ENCODE measurements at places on chromosomes 7 and 10.
A peak's percentile ranks its signal among the peaks of the same experiment; 100 is the strongest.

- DNase-seq, result no peak
These were observed 124.3 kb downstream of the ADCY1 start for GRCh38 chr7:45698303-45699014.

- DNase-seq, result no peak
These were observed 59.5 kb downstream of the FZD1 start for GRCh38 chr7:91323626-91324158.

DNA sequence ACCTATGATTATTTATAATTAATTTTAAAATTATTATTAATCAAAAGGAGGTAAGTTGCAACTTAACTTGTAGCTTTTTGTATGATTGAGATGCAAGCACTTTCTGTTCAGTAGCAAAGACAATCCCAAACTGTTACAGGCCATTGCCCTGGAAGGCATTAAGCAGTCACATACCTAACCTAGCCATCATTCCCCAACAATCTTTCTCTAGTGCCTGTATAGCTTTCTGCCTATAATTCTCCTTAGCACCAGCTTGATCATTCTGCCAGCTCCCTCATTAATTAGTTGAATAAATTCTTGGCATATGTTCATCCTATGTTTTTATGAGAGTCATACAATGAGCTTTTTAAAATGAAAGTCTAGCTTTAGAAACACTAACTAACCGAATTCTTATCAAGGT lies 178.9 kb upstream of the TMEM106B start:
- no peak for DNase-seq

DNA sequence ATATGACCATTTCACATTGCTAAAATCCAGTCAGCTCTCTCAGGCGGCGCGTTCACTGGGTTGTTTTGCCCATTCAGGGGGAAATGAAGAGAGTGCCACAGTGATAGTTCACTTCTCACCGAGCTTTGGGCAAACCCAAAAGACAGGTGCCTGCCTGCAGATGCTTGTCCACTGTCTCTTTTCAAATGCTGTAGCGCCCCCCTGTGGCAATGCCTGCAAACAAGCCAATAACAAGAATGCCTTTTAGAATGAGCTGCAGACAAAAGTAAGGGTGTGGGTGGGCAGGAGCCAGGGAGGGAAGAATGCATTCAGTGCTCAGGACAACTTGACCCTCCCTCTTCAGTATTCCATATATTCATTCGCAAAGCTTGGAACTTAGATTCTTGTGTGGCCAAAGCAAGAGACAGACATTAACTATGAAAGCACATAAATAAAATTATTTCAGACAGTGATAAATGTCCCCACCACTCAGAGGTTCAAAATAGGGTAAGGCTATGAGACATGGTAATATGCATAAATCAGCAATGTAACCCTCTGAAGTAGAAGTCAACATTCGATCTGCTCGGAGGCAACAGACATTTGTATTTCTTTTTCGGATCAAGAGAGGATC lies 86.9 kb downstream of the JAZF1 start:
- peak; percentile 20 for DNase-seq

GRCh38 chr10:49534670-49535381 lies 4.1 kb downstream of the ERCC6 start:
- DNase-seq, result no peak

GRCh38 chr10:27197980-27198620 lies 42.5 kb downstream of the ACBD5 start:
- DNase-seq, result no peak

DNA sequence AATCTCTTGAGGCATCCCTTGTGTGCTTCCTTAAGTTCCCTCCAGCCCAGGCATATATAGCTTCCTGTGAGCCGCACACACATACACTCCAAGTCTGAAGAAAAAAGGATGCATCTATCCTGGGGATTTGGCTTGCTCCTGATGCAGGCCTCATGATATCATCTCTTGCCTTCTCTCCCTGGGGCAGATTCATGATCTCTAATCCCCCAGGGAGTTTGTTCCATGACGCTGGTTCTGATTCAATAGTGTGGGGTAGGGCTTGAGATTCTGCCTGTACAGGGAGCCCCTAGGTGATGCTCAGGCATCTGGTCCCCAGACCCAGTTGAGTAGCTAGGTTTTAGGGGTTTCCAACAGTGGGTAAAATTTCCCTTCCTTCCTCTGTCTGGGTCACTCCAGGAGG lies 1.5 kb downstream of the PON1 start:
- no peak for DNase-seq

DNA sequence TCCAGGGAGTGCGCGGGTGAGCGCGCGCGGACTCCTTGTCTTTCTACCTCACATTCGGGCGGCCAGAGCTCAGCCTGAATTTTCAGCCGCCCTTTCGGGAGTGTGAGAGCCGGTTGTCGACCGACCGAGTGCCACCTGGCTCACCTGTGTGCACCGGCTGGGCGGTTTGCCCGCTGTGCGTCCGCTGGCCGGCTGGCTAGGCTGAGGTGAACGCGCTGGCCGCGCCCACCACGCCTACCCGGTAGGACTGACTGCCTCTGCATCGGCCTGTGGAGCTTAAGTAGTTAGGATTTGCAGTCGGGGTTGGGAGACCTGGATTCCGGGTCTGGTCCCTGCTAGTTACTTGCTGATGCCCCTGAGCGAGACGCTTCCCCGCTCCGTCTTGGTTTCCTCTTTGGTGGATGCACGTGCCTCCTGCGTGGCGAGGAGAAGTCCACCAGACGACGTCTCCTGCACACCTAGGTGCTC lies 553 bp downstream of the TSPAN15 start:
- DNase-seq, result no peak

DNA sequence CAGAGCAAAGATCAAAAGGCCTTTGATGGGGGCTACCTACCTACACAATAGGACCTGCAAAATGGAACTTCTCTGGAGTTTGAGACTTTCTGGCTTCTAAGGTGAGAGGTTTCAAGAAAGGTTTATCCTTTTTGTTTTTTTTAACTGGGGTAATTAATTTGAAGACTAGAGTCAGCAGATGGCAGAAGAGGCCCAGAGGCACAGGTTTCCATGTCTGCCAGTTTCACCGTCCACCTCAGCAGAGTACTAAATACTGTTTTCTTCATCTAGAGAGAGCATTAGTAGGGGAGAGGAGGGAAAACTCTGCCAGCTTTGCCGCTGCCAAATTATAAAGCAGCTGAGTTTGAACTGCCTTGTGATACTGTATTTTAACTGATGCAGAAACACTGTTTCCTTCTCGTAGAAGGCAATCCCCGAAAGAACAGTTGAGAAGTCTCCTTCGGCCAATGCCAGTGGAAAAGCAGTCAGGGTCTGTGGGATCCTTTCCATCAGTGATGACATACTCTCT lies 138.7 kb downstream of the SLC25A13 start:
- DNase-seq, result no peak

- no peak for DNase-seq
These were observed 68.4 kb downstream of the RAMP3 start for GRCh38 chr7:45225948-45226335.

DNA sequence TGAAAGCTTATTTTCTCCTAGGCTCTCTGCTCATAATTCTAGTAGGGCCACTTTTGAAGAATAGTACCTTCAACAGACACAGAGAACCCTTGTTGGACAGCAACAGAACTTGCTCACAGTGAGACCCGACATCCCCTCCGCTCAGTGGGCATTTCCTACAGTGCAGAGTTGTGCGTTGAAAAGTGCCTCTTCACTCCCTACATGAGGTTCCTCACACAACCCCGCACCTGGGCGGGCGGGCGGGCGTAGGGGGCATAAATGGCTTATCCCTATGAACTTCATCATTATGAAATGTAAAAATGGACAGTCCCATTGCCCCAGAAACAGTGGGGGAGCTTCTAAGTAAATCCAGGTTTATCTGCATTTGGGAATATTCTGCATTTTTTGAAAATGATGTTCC lies 174.9 kb downstream of the MGMT start:
- no peak for DNase-seq

DNA sequence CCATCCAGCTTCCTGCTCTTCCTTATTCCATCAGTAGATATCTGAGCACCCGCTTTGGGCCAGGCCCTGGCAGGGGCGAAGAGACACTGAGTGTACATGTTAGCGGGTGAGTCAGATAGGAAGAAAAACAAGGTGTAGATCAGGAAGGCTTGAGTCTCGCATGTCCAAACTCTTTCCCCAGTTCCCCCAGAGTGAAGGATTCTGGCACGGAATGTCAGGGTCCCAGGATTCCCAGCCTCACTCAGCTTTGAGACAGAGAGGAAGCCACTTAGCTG lies 24.1 kb upstream of the CHST15 start:
- DNase-seq, result no peak

DNA sequence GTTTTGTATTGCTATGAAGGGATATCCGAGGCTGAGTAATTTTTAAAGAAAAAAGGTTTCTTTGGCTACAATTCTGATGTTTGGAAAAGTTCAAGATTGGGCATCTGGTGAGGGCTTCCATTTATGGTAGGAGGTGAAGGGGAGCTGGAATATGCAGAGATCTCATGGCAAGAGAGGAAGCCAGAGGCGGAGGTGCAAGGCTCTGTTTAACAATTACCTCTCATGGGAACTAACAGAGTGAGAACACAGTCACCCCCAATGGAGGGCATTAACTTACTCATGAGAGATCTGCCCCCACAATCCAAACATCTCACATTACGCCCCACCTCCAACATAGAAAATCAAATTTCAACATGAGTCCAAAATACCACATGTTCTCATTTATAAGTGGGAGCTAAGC lies 62.0 kb downstream of the AKR1D1 start:
- DNase-seq, result no peak

GRCh38 chr10:89301721-89302445 lies at the start of gene IFIT2:
Gene IFIT2, plus strand, starts transcription at chr10:89302046. Its CDS starts 78 bp downstream, at chr10:89302124.
- DNase-seq, result no peak

DNA sequence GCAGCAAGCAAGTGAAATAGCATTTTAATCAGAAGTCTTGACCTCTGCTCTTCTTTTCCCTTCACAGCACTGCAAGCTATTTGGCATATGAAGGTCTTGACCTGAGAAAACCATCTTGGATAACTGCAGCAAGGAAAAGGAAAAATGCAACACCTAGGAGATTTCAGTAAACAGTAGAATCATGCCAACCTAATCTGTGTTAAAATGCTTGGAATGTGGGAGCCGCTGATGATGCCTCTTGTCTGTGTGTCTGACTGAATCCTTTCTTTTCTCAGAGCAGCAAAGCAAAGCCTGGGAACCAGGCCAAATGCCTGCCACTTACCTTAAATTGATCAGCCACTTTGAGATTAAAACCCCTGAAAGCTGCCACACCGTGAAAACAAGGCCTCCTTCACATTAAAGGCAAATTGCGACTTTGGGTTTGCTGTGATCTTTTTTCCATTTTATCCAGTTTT lies 80.4 kb upstream of the CDK6 start:
- DNase-seq, result no peak

- no peak for DNase-seq
These were observed 88.2 kb upstream of the CCDC71L start for GRCh38 chr7:106749165-106749564.

DNA sequence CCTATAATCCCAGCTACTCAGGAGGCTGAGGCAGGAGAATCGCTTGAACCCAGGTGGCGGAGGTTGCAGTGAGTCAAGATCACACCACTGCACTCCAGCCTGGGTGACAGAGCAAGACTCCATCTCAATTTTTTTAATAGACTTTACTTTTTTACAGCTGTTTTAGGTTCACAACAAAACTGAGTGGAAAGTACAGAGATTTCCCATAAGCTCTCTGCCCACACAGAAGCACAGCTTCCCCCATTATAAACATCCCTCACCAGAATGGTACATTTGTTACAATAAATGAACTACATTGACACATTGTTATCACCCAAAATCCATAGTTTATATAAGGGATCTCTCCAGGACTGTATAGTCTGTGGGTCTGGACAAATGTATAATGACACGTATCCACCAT lies 14.6 kb upstream of the PRRT4 start:
- no peak for DNase-seq

- no peak for DNase-seq
These were observed 13.0 kb downstream of the GALNT17 start for GRCh38 chr7:71144963-71145362.

- no peak for DNase-seq
These were observed 330.9 kb upstream of the ZNF32 start for GRCh38 chr10:43979551-43979950.

DNA sequence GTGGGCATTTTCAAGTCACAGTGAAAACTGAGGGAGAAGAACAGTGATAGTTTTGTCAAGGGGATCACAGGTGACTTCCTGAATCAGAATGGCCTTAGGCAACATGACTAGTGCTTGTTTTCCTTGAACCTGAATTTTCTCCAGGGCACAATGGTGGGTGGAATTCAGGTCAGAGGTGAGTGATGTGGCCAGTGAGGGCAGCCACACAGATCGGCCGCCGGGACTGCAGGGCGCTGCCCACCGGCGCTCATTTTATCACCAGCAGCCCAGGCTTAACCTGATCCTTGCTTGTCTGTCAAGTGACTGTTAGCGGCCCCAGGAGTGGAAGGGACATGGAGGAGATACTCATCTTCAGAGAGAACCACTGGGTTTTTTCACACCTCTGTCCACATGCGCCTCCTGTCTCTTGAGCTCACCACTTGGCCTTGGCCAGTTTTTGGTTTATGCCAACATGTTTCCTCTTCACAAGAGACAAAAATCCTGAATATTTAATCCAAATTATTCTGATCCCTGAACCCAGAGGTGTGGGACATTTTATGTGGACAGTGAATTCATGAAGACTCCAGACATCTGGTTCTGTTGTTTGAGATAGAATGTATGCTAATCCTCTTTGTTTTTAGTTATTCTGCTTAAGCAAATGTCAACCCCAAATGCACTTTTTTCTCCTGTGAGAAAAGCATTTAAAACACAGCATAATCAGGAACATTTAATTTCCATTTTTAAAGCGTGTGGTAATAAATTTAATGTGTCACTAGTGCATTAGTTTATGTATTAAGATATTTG lies 108.7 kb downstream of the DOCK1 start:
- no peak for DNase-seq

GRCh38 chr7:107150375-107151073 lies 18.3 kb upstream of the HBP1 start:
- peak; percentile 76 for DNase-seq

DNA sequence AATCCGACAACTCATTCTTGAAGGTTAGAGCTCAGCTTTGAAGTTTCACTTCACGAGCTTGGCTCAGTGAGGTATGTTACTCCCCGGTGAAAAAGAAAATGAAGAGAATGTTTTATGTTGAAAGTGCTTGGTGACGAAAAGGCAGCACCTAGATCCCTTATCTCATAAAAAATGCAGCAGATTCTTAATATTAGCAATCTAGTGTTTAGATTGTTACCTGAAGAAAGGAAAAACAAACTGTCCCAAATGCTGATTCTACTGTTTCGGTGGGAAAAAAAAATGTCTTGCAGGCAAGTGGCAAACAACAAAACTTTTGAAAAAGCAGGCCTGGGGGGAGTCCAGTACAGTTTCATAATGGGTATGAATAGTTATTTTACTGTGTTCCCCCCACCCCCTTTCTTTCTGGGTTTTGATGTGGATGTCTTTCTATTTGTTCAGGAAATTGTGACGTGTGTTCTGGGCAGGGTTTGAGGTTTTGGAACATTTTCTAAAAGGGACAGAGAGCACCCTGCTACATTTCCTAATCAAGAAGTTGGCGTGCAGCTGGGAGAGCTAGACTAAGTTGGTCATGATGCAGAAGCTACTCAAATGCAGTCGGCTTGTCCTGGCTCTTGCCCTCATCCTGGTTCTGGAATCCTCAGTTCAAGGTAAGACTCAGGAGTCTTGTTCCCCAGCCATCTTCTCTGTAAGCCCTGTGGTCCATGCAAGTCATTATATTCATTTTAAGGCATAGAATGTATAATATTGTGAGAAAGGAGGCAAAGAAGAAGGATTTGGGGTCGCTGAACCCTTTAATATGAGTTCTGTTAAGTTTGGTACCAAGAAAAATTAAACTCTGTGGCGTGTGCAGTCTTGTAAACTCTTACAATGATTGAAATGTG lies at the start of gene SRGN:
Gene SRGN, plus strand, starts transcription at position 514 of the 881 bp plus-strand sequence. Its CDS starts 55 bp downstream, at position 569.
- DNase-seq, result peak; percentile 68

Data from activated T-cell treated with anti-CD3 and anti-CD28 coated beads, Interleukin-2, amount 50 U/mL, for 4 hours (primary cell).